NCI-H2171 treated with DMSO at 0.1 percent for 48 hours (cell line): ENCODE measurements at places on chromosomes 1 and 21.

DNA sequence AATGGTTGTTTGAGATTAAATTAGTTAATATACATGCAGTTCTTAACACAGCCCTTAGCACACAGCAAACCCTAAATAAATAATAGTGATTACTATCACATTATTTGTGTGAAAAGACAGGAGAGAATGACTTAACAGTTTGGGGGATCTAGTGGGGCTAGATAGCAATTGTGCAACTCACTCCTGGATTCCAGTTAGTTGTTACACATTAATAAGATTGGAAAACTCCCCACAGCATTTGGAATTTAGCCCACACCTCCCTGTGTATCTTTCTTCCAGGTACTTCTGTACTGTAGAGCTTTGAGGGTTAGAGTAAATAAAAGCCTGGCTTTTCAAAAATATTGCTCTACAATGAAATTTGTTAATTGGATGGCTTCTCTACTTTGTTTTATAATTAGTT is 93.2 kb downstream of the KCTD3 start:
- no peak for DNase-seq

DNA sequence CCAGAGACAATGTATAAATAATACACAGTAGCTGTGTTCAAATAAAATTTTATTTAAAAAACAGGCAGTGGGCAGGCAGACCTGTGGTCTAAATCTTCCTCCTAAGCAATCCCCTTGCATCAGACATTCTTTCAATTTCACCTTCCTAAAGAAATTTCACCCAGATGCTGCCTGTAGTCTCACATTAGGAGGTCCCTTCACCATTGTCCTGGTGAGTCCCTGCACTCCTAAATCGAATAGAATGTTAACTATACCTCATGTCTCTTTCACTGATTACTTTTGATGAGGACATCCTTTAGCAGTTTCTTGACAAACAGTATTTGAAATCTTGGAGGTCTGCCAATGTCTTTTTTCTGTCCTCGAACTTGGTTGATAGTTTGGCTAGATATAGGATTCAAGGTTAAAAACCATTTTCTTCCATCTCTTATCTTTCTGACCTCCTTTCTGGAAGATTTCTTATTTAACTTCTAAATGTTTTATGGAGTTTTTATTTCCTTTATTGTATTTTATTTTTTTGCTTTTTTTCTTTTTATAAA is 77.5 kb downstream of the LPGAT1 start:
- no peak for DNase-seq

GRCh38 chr1:69697340-69697739 is 129.6 kb downstream of the LRRC7 start:
- DNase-seq: no peak

- no peak for DNase-seq
These were observed 342.0 kb downstream of the VAV3 start for GRCh38 chr1:107622966-107623365.

DNA sequence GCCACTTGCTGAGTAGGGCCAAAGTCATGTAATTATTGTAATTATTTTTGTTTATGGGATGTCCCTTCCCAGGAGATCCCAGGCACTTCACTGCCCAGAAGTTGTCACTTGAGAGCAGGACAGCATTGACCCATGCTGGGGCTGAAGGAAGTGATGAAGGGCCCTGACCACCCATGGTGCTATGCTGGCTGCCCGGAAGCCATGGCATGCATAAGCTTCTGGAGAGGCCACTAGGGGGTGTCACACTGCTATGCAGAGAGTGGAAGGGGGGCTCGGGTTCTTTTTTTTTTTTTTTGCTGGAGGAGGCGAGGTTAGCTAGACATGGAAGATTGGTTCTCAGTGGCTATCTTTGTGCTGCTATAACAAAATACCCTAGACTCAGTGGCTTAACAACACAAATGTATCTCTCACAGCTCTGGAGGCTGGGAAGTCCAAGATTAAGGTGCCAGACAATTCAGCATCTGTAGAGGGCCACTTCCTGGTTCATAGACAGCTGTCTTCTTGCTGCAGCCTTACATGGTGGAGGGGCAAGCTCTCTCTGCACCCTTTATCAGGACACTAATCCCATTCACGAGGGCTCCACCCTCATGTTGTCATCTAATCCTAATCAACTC is 84.9 kb downstream of the CNIH3 start:
- no peak for DNase-seq

DNA sequence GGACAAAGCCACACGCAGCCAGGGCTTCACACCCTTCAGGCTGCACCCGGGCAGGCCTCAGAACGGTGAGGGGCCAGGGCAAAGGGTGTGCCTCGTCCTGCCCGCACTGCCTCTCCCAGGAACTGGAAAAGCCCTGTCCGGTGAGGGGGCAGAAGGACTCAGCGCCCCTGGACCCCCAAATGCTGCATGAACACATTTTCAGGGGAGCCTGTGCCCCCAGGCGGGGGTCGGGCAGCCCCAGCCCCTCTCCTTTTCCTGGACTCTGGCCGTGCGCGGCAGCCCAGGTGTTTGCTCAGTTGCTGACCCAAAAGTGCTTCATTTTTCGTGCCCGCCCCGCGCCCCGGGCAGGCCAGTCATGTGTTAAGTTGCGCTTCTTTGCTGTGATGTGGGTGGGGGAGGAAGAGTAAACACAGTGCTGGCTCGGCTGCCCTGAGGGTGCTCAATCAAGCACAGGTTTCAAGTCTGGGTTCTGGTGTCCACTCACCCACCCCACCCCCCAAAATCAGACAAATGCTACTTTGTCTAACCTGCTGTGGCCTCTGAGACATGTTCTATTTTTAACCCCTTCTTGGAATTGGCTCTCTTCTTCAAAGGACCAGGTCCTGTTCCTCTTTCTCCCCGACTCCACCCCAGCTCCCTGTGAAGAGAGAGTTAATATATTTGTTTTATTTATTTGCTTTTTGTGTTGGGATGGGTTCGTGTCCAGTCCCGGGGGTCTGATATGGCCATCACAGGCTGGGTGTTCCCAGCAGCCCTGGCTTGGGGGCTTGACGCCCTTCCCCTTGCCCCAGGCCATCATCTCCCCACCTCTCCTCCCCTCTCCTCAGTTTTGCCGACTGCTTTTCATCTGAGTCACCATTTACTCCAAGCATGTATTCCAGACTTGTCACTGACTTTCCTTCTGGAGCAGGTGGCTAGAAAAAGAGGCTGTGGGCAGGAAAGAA is 8.1 kb downstream of the PSRC1 start:
- no peak for DNase-seq
